ENCODE measurements at places on chromosomes 1 and 21.

GRCh38 chr1:61680500-61680899 lies 44.4 kb downstream of the TM2D1 start:
- no peak for DNase-seq

GRCh38 chr1:41963636-41964035 lies 44.9 kb upstream of the HIVEP3 start:
- no peak for DNase-seq

DNA sequence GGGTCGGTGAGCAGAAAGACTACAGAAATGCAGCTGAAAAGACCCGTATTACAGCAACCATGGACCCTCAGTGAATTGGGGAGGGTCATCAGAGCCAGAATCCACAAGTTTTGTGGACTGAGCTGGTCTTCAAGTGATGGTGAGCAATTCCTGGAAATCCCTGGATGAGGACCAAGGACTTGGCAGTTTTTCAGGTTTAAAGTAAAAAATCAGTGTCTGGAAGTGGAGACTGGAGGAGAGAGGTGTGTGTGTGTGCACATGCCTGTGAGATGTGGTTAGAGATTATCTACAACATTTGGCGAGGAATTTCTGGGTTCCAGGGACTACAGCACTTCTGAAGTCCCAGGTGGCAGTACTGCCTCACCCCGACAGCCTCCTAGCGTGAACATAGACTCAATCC lies 56.4 kb downstream of the KIRREL1 start:
- DNase-seq = no peak

DNA sequence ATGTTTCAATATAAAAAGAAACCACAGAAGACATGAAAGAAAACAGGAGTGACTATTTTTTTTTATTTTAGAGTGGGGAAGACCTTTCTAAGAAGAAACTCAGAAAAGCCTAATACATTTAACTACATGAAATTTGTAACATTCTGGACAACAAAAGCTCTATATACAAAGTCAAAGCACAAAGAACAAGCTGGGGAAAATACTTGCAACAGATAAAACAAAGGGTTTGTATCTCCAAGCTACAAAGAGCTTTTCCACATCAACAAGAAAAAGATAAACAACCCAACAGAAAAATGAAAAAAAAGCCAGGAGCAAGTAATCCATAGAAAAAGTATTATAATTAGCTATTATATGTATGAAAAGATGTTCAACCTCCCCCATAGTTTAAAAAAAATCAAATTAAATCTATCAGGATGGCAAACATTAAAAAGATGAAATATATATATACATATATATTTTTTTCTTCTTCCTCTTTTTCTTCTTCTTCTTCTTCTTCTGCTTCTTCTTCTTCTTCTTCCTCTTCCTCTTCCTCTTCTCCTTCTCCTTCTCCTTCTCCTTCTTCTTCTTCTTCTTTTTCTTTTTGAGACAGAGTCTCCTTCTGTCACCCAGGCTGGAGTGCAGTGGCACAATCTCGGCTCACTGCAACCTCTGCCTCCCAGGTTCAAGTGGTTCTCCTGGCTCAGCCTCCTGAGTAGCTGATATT lies 49.1 kb upstream of the EPS8L3 start:
- DNase-seq = no peak

DNA sequence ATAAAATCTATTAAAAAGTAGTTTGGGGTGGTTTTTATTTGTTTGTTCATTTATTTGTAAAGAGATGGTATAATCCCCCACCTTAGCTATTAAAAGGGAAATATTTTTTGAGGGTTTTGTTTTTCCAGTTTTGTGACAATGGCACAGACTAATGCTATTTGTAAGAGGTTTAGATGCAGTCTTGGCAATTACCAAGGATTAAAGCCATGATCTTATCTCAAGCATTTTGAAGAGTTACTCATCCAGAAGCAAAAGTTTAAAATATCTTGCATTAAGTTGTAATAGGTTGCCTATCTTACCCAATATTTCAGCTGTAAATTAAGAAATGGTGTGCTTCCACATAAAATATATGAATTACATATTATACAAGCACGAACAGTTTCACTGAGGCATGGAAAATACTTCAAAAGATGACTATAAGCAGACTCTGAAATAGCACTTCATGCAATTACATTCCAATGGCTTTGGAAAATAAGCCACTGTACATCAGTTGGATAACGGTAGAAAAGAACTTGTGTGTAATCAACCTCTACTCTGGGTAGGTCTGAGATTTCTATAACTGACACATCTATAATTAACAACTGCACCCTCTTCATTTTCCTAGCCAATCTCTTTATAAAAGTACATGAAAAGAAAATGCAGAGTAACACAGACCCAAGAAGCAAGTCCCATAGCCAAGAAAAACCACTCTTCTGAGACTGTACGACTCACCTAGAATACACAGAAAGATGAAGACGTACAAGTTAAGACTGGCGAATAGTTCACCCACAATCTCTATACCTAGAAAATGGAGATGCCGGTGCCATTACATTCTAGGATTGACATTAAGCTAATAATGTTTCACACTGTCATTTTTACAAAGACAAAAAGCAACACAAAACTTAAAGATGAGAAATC lies 95.2 kb downstream of the PTPN14 start:
- no peak for DNase-seq

GRCh38 chr1:60898987-60899386 lies 183.4 kb upstream of the NFIA start:
- DNase-seq = peak; percentile 56

DNA sequence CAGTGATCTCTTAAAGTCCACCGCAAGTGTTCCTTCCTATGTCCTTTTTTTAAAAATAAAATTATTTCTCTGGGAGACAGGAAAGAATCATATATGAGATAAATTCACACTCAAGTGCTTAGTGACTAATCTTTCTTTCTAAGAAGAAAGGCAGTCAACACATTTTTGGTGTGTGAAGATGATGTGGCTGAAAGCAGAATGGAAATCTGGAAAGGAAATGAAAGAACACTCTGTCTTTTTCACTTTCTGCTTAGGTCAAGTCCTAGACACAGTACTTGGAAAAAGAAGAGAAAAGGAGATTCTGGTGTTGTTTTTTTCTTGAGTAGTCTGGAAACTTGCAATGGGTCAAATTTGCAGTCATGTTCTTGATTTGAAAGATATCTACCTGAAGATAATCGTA lies 45.5 kb upstream of the PRRX1 start:
- DNase-seq = peak; percentile 47

DNA sequence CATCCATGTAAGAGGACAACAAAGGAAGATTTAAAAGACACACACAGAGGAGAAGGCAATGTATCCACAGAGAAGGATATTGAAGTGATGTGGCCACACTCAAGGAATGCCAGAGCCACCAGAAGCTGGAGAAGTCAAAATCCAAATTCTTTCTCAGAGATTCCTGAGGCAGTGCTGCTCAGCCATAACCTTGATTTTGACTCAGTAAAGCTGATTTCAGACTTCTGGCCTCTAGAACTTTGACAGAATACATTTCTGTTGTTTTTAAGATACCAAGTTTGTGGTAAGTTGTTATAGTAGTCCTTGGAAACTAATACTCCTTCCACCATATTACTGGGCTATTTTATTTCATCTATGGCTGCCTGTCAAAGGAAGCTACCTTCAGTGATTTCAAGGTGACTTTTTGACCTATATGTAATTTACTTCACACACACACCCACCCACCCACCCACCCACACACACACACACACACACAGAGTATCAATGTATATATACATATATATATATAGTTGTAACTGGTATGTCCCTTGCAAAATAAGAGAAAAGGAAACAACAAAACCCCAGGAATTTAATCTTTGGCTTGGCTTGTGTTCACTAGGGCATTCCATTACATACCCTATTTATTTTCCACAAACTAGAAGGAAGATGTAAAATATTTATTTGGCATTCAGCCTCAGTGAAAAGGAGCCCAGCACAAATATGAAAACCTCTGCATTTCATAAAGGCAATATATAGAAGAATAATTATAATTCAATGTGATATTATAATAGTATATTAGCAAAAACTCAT lies 142.1 kb upstream of the PTGFR start:
- no peak for DNase-seq

GRCh38 chr1:157272264-157272663 lies 134.1 kb upstream of the ETV3 start:
- DNase-seq = no peak

- no peak for DNase-seq
Observed at GRCh38 chr1:9728451-9729295, 77.1 kb downstream of the PIK3CD start.

DNA sequence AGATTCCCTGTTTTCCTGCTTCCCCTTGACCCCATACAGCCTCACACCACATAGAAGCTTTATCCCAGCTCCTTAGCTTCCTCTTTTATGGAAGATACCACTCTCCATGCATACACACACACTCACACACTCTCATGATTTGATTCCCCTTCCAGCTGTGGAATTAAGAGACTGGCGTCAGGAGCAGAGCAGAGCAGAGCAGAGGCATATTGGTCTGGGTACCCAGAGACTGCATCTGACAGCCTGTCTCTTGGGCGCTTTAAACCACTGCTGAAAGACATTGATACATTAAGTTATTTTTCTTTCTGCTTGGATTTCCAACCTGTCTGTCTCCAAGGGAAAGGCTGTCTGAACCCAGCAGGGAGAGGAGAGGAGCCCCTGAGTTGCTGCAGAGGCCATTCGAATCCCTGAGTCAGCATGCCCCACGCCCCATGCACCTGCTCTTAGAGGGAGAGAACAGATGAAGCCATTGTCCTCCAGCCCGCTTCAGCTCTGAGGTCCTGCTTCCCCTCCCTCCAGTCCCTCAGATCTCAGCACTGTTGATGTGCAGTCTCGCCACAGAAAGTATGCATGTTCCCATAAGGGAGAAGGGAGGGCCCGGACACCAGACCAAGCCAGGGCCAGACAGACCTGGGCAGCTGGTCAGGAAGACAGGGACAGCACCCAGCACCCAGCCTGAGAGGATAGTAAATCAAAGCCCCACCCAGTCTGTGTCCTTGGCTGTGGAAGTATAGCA lies 66.7 kb upstream of the GJB5 start:
- no peak for DNase-seq

DNA sequence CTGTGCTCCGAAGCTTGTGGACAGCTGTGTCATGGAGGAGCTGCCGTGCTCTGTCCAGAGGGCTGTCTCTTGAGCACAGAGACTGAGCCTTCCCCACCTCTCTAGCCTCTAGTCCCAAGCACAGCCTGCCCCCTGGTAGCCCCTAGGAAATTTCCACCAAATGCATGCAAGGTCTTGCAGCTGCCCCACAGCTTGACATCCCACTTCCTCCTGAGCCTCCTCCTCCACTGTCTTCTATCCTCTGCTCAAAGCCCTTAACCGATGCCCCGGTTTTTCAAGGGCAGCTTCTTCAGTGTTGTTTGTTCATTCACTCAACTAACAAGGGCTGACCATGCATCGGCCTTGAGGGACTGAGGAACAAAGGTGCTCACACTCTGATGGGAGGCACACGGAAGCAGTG lies 20.6 kb upstream of the PROK1 start:
- no peak for DNase-seq

GRCh38 chr21:44589094-44589493 lies 3.2 kb downstream of the KRTAP10-6 start:
- DNase-seq = no peak

DNA sequence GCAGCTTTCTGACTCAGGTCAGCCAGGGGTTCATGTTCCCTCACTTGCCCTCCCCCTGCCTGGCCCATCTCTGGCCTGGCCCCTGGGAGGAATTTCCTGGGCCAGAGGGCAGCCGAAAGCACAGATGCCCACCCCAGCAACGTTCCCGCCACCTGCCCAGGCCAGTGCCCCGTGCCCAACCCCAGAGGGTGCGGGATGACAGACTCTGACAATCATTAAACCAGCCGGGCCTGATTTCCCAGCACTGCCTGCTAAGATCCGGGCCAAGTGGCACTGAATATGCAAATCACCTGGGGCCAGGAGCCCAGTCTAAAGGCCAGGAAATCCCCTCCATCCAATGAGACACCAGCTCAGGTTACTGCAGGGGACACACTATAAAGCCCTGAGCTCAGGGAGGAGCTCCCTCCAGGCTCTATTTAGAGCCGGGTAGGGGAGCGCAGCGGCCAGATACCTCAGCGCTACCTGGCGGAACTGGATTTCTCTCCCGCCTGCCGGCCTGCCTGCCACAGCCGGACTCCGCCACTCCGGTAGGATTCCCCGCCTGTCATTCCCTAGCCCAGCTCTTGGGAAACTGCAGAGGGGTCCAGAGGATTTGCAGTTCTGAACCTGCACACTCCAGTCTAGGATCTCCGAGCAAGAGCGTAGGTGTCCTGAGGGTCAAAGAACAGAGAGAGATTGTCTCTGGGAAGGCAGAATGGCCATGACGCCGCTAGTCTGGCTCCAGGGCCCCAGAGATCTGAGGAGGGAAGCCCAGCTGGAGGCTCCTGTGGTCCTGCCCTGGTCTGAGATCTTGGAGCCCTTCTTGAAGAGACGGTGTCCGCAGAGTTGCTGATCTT lies at the start of gene ELF3:
Gene ELF3 (plus strand): TSS at position 408 of the 836 bp plus-strand sequence. CDS start 550 bp downstream, outside the sequence.
- DNase-seq = peak; percentile 81

- no peak for DNase-seq
Observed at GRCh38 chr1:172650474-172651193, 8.3 kb upstream of the FASLG start.

DNA sequence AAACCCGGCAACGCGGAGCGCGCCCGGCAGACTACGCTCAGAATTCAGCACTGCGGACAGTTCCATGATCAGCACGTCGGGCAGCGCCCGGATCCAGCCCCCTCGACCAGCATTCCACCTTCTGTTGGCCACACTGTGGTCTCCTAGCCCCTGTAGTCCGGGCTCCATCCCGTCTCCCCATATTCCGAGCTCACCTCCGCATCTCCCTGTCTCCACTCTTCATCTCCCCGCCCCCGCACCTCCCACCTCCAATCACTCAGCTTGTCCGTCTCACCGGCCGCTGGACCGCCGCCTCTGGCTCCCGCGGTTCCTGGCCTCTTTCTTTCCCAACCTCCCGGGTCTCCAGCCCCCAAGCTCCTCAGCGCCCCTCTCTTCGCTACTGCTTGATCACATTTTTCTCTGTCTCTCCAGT lies 500 bp downstream of the EPHA10 start:
- DNase-seq = peak; percentile 42

GRCh38 chr1:101167891-101168290 lies 68.9 kb upstream of the S1PR1 start:
- DNase-seq = no peak

GRCh38 chr1:204921855-204922516 lies 51.3 kb downstream of the NFASC start:
- no peak for DNase-seq

DNA sequence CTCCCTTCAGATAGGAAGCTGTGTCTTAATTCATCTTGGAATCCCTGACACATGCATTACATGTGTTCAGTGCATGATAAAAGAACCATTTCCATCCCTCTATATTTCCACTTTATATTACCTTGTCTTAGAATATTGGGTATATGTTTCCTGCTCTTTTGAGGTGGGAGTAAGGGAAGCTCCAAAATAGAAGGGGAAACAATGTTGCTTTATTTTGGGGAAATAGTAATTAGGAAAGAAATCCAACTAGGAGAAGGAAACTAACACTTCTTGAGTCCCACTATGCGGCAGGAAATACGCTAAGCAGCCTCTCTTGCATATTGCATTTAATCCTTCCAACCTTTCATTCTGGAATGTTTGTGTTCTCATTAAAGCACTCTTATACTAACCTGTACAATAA lies 89.4 kb upstream of the VAV3 start:
- no peak for DNase-seq

- DNase-seq = no peak
Observed at GRCh38 chr1:193806079-193807048, 620.0 kb upstream of the B3GALT2 start.
